Body of pancreas (tissue), 4 donors: ENCODE measurements at places on chromosomes 12 and 14.

- H3K4me1 ChIP-seq = peaks cover 4% of the 10 kb centered on the region
- no peak overlapping the region for H3K4me3 ChIP-seq
- no peak for DNase-seq
- H3K36me3 ChIP-seq = no peaks in the 10 kb centered on the region
These were observed 11.7 kb upstream of the MYL2 start for GRCh38 chr12:110932046-110932445.

DNA sequence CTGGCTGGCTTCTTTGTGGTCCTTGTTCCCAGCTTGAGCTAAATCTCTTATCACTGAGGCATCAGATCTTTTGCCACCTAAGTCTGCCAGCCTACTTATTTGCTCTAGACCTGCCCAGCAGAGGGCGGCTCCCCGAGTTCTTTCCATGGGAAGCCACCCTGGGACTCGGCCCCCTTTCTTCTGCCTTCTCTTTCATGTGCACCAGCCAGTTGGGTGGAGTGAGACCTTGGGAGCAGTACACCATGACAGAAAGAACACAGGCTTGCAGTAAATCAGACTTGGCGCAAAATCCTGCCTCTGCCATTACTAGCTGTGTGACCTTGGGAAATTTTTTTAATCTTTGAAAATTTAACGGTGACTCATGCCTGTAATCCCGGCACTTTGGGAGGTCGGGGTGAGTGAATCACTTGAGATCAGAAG is 7.4 kb downstream of the SMAGP start:
- H3K27me3 ChIP-seq = no peaks in the 10 kb centered on the region
- DNase-seq = peak; percentile 91
- H3K4me1 ChIP-seq = peaks cover 13% of the 10 kb centered on the region
- peak overlapping the region; percentile 91 for H3K27ac ChIP-seq

DNA sequence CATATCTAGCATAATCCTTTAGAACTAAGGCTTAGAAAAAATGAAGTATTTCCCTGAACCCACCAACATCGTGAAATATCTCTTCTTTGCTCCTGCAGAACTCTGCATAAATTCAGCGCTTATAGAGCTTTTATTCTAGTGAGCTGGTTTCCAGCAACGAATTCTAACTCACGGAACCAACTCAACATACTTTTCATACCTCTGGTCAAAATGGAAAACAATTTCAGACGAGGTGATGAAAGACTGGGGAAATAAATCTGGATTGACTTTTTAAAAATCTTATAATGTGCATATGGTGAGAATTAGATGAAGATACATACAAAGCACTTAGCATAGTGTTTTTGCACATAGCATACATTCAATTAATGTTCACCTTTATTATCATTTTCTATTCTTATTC is 62.6 kb upstream of the BBS10 start:
- no peak for DNase-seq
- H3K27ac ChIP-seq = no peak overlapping the region
- no peaks in the 10 kb centered on the region for H3K36me3 ChIP-seq
- H3K4me1 ChIP-seq = no peaks in the 10 kb centered on the region
- H3K4me3 ChIP-seq = no peak overlapping the region

GRCh38 chr14:60350366-60350720 is 101.3 kb downstream of the PPM1A start:
- peaks cover 8% of the 10 kb centered on the region for H3K4me1 ChIP-seq
- no peak overlapping the region for H3K27ac ChIP-seq
- H3K36me3 ChIP-seq = no peaks in the 10 kb centered on the region
- no peak overlapping the region for H3K4me3 ChIP-seq
- no peak for DNase-seq
- H3K27me3 ChIP-seq = no peaks in the 10 kb centered on the region

DNA sequence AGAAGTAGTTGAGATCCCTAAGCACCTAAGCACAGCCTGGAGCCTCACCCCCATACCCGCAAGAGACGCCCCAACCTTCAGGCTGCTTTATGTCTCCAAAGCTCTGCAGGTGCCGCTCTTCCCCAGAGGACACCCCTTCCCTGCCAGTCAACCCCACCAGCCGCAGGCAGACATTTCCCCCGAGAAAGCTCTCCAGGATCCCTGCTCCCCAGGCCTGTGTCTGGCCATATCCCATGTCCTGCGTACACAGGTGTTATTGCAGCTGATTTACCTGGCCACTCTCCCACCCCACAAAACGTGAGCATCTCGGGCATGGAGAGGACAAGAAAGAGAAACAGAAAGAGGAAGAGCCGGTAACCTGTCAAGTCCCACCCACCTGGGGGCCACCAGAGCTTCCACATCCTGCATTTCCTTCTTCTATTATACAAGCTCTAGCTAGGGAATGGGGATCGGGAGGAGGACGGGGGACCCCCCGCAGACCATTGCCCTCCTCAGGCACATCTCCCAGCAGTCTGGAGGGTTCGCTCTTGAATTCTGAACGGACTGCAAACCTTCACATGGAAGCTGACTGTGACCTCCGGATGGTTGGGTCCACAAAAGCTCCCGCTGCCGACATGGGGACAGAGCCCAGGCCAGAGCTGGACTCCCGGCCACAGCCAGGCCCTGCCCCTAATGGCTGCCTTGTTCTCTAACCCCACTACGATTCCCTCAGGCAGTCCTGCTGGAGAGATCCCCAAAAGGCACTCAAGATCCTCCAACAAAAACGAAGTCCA is 17.6 kb downstream of the CCDC88C start:
- peaks cover 82% of the 10 kb centered on the region for H3K4me1 ChIP-seq
- peak overlapping the region; percentile 35 for H3K27ac ChIP-seq
- no peak overlapping the region for H3K4me3 ChIP-seq
- no peaks in the 10 kb centered on the region for H3K36me3 ChIP-seq
- peak; percentile 49 for DNase-seq

GRCh38 chr12:57176846-57177245 is 29.4 kb upstream of the LRP1-AS start:
- no peaks in the 10 kb centered on the region for H3K36me3 ChIP-seq
- no peaks in the 10 kb centered on the region for H3K27me3 ChIP-seq
- no peak overlapping the region for H3K27ac ChIP-seq
- H3K4me1 ChIP-seq = no peaks in the 10 kb centered on the region
- no peak for DNase-seq
- H3K4me3 ChIP-seq = no peak overlapping the region

DNA sequence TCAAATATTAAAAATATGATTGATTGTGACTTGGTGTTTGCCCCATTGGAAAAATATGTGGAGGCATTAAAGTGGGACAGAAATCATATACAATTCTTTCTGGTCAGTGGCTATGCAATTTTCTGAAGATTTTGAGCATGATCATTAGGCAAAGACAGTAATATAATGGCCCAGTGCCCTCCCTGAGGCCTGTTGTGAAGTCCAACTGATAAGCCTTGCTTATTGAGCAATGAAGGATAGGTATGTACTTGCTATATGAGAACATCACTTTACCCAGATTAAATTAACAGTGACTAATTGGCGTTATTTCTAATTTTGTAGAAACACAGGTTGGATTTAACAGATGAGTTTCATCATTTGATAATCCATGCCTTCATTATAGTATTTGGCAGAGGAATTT is 57.1 kb downstream of the NKX2-1 start:
- H3K27me3 ChIP-seq = no peaks in the 10 kb centered on the region
- H3K4me3 ChIP-seq = no peak overlapping the region
- H3K27ac ChIP-seq = no peak overlapping the region
- H3K4me1 ChIP-seq = no peaks in the 10 kb centered on the region
- no peak for DNase-seq
- H3K36me3 ChIP-seq = no peaks in the 10 kb centered on the region
